ENCODE measurements at places on chromosomes 3 and 15. TPM values are rescaled to one million over a fixed set of nuclear protein-coding genes. Genes with fewer than 3 reads are reported as not detected.

- no peak for DNase-seq
Observed at GRCh38 chr3:142394921-142395622, 52.8 kb downstream of the XRN1 start.

DNA sequence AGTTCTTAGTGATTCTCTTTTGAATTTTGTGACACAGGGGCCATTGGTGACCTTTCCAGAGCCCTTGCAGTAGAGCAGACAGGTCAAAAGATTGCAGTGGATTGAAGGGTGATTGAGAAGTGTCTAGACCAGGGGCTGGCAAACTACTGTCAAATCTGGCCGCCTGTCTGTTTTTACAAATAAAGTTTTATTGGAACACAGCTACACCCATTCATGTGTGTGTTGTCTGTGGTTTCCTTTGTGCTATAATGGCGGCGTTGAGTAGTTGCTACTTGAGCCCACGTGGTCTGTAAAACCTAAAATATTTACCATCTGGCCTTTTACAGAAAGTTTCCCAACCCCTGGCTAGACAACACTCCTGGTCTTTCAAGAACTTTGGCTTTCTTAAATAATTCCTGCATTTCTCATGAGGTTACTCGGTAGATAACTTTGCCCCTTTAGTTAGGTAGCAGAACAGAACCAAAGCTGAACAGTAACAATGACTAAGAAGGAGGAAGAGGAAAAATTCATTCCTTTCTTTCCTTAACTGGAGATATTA lies 265.1 kb upstream of the NR2E3 start:
- DNase-seq, result no peak

DNA sequence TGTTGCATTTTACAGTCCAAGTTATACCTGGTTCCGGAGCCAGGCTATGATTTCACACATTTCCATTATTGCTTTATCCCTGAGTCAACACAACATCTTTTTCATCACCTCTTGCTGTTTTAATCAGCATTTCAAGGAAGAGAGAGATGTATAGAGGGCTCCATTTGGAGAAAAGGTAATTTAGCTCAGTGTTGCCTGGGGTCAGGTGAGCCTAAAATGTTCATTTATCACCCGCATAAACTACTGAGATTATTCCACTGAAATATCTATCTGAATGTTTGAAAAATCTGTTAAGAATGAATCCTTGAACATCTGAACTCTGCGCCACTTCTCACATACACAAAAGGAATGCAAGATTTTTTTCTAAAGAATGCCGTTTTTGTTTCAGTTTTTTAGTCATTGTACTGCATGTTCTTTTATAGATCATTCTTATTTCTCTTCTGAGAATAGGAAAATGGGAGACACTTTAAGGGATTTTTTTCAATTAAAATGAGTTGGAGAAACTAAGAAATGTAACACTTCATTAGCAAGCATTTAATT lies 51.5 kb upstream of the AGTR1 start:
- no peak for DNase-seq

- DNase-seq, result no peak
Observed at GRCh38 chr3:194998417-194998816, 272.5 kb downstream of the XXYLT1 start.

GRCh38 chr15:66884661-66885237 lies 180.7 kb upstream of the SMAD3 start:
- DNase-seq, result no peak

- DNase-seq, result no peak
Observed at GRCh38 chr3:197775317-197775716, 15.7 kb upstream of the LRCH3 start.

GRCh38 chr3:134970895-134971294 lies 175.8 kb downstream of the EPHB1 start:
- DNase-seq, result no peak

DNA sequence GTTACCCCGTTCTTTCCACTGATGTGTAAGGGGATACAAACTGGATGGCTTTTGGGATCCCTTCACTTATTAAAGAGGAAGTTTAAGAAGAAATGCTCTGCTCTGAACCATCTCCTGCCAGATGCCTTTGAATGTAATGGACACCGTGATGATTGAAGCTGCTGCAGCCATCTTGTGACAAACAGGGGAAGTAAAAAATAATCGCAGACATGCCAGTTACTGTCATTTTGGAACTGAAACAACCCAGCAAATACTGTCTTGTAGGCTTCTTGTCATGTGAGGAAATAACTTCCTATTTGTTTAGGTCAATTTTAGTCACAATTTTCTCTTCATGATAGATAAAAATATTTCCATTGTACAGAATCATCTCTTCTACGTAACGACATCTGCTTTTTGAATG lies 224.0 kb downstream of the CHL1 start:
- DNase-seq, result no peak

- DNase-seq, result no peak
Observed at GRCh38 chr3:108146139-108146538, 55.3 kb upstream of the CD47 start.

- no peak for DNase-seq
Observed at GRCh38 chr3:161823910-161824309, 327.3 kb downstream of the OTOL1 start.

DNA sequence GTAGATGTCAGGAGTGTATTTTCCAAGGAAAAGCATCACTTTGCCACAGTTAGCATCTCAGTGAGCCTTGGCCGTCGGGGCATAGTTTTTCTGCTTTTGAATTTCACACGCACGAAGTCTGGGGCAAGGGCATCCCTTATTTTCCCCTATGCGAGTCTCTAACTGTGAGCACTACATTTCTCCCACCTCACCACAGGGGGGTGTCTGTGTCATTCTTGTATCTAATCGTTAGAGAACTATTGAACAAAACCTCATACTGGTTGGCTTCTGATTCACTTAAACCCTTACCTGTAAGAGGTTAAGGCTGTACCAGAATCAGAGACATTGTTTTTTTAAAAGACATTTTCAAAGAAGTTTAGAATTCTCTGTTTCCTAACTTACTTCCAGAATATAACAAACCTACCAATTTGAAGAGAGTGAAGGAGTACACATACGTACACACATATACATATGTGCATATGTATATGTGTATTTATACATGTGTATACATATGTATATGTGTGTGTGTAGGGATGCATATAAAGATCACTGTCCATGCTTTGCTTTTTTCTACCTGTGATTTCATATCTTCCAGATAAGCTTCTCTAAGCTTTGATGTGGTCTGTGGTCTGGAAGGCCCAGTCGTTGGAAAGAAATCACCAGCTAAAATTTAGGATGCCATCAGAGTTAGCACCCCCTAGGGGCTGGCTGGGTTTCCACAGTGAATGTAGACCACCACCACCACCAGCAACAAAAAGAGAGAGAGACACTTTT lies 49.4 kb downstream of the MYZAP start:
- no peak for DNase-seq

- DNase-seq, result no peak
Observed at GRCh38 chr3:94787734-94788270, 724.9 kb downstream of the NSUN3 start.

DNA sequence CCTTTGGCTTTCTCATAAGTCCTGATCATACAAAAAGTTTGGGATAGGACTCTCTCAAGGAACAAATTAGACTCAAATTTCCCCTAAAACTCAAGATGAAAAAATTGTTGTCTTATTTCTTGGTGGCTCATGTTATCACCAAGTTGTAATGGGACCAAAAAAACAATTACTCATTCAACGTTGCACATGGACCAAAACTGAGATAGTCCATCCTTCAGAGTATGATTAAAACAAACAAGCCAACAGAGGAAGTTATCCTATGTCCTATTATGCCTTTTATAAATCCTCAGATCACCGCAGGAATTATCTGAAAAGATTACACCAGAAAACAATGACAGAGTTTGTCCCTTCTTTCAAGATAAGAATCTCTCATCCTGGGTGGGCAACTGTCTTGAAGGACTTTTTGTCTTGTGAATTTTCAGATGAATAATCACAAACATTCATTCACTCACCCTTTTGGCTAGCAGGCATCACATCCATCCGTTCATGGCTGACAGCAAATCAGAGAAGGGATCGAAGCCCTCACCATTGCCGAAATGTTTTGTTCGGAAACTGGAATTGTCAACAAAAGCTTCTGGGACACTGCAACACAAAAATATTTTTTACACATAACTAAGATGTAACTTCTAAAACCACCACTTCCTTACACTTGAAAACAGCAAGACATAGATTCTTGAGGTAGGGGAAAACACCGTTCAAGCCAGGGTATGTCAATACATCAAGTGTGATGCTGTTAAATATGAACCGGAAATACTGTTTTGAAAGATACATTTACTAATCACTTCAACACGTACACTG lies 90.4 kb downstream of the FOXP1 start:
- no peak for DNase-seq

- no peak for DNase-seq
Observed at GRCh38 chr3:23760871-23761373, 44.8 kb upstream of the UBE2E1 start.

DNA sequence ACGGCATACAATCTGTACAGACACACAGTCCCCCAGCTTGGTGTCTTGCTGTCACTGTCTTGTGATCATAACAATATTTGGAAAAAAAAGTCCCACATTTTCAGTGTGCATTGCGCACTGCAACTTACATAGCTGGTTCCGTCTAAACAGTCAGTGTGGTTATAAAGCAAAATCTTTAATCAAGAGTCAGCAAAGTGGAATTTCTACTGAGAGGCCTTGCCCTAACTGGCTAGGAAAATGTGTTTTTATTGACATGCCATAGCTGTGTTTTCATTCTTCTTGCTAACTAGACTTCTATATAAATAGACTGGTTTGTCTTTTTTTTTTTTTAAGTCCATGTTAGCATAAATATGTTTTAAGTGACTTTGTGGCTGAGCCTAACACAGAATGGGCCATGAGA lies 174.8 kb downstream of the POLR2M start:
- no peak for DNase-seq

- DNase-seq, result no peak
Observed at GRCh38 chr15:71195242-71195641, 80.0 kb downstream of the THSD4 start.

The CLDN16 gene
- total RNA-seq, result not detected

The FES gene
- 14.9 TPM for total RNA-seq

The FANCD2 gene
- 1.7 TPM for total RNA-seq

The AMT gene
- total RNA-seq, result 6.6 TPM

The ANKRD34C gene
- 0.20 TPM for total RNA-seq

The KNG1 gene
- 0.59 TPM for total RNA-seq

Data from right atrium auricular region (tissue), 2 donors.